ENCODE measurements at places on chromosomes 3 and 15.
A peak's percentile ranks its signal among the peaks of the same experiment; 100 is the strongest.

GRCh38 chr3:192862408-192863090, 55.1 kb downstream of the MB21D2 start:
- DNase-seq, result no peak

DNA sequence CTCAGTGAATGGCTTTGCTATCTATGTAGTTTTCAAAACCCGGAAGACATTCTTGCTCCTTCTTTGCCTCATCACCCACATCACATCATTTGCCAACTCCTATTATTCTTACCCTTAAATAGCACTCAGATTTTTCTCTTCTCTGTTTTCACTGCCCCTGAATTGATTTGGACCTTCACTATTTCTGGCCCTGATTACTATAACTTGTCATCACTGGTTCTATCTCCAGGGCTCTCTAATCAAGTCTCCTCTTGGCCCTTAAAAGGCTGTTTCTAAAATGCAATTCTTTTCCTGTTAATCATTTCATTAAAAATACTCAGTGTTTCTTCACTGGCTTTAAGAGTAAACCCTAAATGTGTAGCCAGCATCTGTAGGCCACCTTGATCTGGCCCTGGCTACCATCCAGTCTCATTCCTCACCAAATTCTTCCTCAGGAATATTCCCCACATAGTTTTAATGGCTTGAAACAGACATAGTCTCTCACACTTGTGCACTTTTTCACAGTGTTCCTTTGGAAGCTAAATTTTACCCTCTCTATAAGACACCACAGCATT, 437.1 kb upstream of the CBLB start:
- DNase-seq, result no peak

DNA sequence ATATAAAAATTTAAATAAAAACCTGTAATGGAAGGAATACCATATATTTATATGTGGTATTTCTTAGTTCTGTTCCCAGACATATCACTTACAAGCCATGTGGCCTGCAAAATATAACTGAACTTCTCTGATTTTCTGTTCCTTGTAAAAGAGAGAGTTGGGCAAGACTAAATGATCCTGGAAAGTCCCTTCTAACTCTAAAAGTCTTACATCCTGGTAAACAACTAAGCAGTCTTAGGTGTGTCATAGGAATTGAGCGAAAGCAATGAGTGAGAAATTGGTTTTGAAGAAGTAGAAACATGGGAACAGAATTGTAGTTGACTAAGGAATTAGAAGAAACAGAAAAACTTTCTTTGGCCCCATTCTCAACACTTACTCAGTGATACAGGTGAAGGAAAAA, 25.3 kb upstream of the IL20RB start:
- DNase-seq, result no peak

- DNase-seq, result no peak
These were observed 258.2 kb downstream of the ADAMTS17 start for GRCh38 chr15:100083572-100083971.

- no peak for DNase-seq
These were observed 30.3 kb upstream of the SEC13 start for GRCh38 chr3:10351013-10351735.

- DNase-seq, result no peak
These were observed 133.3 kb downstream of the WDR72 start for GRCh38 chr15:53625962-53626845.

DNA sequence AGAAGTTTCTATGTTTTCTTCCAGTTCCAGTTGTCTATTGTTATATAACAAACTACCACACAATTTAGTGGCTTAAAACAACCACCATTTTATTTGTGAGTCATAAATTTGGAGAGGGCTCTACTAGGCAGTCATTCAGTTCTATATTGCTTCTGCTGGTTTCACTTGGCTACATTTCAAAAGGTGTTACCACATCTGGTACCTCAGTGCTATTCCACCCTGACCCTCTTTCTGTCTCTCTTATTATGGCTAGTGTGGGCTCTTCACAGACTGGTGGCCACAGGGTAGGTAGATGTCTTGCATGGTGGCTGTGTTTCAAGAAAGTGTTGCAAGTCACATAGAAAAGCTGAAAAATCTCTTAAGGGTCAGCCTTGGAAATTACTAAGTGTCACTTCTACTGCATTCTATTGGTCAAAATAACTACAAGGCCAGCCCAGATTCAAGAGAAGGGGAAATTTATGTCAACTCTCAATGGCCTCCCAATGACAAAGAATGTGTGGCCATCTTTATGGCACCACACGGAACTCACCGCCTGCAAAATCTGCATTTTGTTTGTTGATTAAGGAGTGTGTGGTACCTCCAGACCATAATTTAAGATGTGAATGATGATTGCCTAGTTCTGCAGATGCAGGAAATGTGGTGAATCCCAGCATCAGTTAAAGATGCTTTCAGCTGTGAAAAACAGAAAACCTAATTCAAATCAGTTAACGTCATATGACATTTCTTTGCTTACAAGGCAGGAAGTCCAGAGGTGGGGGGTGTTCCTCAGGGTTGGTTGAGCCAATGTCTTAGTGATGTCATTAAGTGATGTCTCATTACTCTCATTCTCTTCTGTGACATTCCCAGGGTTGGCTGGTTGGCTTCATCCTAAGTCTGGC, 105.8 kb upstream of the RASGRP1 start:
- DNase-seq, result peak; percentile 32

- no peak for DNase-seq
These were observed 56.8 kb downstream of the PXYLP1 start for GRCh38 chr3:141288336-141288990.

- DNase-seq, result no peak
These were observed 53.8 kb downstream of the RBMS3 start for GRCh38 chr3:29334706-29335105.

- DNase-seq, result no peak
These were observed 109.6 kb upstream of the TMCO5A start for GRCh38 chr15:37824717-37825382.

GRCh38 chr3:185796431-185797107, 28.3 kb downstream of the IGF2BP2 start:
- DNase-seq, result no peak

GRCh38 chr3:65318231-65318630, 630.4 kb upstream of the ADAMTS9 start:
- DNase-seq, result no peak

DNA sequence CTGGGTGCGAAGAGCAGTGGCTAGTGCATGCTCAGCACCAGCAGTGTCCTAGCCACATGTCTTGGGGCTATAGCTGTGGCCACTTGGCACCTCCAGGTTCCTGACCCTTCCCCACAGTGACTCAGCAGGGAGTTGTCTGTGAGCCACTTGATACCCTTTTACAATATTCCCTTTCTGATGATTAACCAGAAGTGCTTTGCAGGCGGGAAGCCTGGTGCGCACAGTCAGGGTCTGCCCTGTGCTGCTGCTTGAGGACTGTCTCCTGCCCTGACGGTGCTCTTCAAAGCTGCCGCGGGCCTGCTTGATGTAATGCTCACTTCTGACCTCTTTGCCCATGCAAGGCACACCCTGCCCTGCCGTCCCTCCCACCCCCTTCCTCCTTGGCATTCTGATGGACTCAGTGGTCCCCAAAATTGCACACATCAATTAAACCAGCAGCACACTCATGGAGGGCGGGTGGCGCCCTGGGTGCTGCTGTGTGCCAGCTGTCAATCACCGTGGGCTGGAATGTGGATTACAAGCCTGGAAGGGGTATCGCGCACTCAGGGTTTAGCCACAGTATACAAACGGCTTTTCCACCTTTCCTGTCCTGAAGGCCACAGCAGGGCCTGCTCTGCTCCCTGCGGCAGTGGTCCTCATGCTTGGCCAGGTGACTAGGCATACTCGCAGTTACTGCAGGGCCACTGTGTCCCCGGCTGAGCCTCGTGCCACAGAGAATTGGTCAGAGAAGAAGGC, 40.9 kb upstream of the PCSK6 start:
- DNase-seq, result no peak

DNA sequence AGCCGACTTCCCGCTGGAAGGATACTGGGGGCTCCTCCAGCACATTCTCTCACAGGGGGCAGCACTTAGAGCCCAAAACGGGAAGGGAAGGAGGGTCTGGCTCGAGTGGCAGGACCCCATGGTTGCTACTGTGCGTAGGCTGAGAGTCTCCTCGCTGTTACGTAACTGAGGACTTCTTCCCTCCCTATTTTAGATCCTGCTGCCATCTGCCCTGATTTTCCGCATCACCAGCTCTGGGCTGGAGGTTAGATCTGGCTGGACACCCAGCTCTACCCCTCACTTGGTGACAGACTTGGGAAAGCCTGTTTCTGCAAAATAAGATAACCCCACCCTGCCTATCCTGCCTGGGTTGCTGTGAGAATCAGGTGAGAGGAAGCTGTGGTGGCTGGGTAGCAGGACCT, 47.7 kb downstream of the BDH1 start:
- DNase-seq, result no peak

GRCh38 chr15:68470049-68470742, 38.2 kb upstream of the ITGA11 start:
- DNase-seq, result no peak

DNA sequence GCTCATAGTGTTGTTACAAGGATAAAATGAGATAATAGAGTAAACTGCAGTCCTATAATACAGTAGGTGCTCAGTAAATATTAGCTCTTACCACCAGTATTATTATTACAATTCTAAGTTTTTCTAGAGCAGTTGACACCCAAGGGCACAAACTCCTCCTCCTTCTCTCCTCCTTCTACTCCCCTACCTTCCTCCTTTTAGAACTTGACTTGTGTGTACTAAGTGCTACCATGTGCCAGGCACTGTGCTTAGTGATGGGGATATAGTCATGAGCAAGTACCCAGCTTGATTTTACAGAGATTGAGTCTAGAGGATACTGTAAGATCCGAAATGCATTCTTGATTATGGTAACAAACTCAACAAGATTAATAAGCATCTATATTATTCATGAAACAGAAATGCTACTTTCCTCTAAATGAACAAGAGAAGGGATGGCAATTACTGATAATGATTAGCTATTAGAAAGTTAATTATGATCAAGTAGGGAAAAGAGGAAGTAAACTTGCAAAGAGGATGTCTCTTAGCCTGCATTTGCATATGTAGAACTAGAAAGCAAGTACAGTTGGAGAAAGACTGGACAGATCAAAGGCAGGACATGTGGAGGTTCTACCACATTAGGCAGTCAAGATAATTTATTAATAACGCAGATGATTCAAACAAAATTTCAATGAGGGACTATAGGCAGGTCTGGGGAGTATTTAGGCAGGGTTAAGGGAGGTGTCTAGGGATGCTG, 72.3 kb downstream of the CLDN11 start:
- no peak for DNase-seq

DNA sequence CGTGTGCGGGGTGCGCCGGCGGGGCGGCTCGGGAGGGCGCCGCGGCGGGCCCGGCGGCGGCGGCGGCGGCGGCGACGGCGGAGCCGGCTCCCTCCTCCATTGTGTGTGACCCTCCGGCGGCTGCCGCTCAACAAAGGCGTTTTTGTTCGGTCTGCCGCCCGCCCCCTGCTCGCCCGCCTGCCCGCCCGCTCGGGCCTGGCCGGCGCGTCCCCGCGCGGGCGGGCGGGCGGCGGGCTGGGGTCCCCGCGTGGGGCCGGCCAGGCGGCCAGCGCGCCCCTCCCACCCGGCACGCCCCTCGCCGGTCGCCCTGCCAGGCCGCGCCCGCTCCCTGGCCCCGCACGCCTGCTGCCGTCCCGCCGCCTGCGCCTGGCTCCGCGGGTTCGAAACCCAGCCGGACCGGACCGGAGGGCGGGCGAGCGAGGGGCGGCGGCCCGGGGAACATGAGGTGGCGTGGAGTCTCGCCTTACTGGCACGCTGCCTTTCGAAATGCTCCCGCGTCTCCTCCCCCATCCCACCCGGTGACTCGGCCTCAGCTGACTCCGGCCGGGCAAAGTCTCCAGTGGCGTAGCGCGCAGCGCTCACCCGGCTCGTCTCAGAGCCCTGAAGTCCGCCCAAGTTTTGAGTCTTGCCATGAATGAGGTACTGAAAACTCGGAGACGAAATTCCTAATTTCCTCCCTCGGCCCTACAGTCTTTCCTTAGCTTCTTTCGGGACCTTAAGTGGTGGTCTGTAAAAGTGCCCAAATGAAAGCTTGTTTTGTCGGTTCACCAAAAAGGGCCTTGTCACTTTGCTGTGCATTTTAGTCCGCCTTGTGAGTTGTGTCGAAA, 588 bp downstream of the MAPK6 start:
- DNase-seq, result peak; percentile 46

DNA sequence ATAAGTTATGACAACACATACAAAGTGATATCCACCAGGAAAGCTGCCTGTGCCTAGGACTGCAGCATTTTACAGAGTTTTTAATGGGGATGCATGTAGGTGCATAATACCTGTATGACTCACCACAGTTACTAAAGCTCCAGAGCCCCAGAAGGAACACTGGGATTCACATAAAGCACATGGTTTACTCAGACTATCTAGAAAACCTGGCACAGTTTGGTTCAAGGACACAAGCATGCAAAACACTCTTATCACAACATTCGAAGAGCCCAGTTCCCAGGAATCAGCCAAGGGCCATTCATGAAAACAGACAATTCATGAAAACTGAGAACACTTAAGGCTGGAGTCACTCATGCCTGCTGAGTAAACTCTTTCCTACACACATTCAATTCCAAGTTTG, 261.0 kb downstream of the PYDC2 start:
- DNase-seq, result no peak

GRCh38 chr3:18279226-18279737, 145.9 kb downstream of the SATB1 start:
- DNase-seq, result no peak

GRCh38 chr3:158352551-158352950, 218.4 kb upstream of the MLF1 start:
- no peak for DNase-seq

DNA sequence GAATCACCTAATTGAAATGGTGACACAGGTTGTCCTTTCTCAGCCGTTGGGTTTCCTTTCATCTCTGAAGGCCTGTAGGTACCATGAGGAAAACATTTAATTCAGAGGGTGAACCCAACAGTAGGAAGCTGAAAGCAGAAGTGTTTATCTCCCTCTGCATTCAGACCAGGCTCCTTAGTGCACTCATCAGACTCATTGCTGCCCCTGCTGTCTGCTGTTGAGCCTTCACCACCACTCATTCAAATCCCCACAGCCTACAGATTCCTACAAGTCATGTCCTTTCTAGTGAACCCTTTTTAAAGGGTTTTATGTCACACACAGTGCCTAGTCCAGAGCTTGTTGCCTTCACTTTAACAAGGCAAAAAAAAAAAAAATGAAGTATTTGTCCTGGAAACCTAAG, 13.4 kb downstream of the WDR48 start:
- no peak for DNase-seq

- no peak for DNase-seq
These were observed 52.4 kb upstream of the SI start for GRCh38 chr3:165130708-165131107.

GRCh38 chr3:14541646-14542045, 1.5 kb upstream of the GRIP2 start:
- DNase-seq, result no peak

- DNase-seq, result peak; percentile 22
These were observed 50.2 kb downstream of the CRYBG3 start for GRCh38 chr3:97871801-97872524.
